ENCODE measurements at places on chromosomes 7 and 10. TPM values are rescaled to one million over a fixed set of nuclear protein-coding genes. Genes with fewer than 3 reads are reported as not detected.

GRCh38 chr7:65287023-65287422 lies 86.6 kb upstream of the ZNF92 start:
- no peak for DNase-seq

DNA sequence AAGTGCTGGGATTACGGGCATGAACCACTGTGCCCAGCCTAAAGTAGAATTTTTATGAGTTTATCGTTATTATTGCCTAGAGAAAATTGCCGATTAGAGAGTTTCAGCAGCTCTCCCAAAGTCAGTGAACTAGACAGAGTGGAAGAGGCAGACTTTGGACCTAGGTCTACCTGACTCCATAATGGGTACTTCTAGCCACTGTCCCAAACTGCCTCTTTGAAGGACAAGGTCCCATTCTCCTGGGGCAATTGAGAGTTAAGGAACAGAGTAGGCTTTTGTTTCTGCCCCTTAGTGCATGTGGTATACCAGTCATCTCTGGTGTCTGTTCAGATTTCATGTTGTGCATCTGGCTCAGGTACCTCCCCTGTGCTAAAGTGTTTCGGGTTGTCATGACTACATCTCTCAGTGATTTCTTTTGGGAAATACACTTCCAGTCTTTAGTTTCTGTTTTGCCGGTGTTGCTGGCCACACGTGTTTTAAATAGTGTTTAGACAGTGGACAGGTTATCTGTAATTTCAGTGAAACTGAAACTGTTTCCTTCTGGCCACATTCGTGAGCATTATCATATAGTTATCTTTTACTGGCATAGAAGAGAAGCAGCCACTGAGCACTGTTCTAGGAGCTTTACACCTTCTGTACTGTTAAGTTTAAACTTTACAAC lies 4.7 kb downstream of the TMEM236 start:
- no peak for DNase-seq

DNA sequence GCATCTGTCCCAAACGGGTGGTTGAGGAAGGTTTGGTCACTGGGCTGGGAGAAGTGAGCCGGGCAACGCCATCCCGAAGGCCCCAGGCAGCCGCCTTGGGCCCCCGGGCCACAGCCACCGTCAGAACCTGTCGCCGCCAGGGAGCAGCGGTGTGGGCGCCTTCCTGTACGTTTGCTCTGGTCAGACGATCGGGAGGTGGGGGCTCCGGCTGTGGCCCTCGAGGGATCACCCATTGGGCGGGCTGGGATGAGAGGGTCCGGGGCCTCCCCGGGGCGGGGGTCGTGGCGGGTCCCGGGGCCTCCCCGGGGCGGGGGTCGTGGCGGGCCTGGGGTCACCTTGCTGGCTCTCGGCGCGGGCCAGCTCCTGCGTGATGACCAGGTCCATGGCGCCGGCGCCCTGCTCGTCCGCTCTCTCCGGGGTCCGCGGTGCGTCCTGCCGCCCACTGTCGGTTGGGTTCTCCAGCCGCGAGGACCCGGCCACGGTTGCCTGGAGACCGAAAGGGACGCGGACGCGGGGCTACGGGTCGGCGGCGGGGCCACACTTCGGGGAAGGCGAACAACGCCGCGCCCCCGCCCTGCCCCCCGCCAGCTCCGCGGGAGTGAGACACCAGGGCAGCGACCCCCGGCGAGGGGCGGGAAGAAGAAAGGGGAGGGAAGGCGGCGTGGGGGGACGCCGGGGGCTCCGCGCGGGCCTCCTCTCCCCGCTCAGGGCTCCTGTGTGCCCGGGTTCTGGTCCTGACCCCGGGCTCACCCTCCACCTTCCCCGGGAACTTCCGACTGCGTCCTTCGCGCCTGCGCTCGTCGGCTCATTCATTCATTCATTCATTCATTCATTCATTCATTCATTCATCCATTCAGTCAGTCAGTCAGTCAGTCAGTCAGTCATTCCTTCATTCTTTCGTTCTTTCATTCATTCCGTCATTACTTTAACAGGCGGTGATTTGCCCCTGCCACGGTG lies at the start of gene CFAP46:
TSS of gene CFAP46 (minus strand) at position 470 of the 957 bp plus-strand sequence. CDS start at position 384, 86 bp downstream.
- DNase-seq = no peak

DNA sequence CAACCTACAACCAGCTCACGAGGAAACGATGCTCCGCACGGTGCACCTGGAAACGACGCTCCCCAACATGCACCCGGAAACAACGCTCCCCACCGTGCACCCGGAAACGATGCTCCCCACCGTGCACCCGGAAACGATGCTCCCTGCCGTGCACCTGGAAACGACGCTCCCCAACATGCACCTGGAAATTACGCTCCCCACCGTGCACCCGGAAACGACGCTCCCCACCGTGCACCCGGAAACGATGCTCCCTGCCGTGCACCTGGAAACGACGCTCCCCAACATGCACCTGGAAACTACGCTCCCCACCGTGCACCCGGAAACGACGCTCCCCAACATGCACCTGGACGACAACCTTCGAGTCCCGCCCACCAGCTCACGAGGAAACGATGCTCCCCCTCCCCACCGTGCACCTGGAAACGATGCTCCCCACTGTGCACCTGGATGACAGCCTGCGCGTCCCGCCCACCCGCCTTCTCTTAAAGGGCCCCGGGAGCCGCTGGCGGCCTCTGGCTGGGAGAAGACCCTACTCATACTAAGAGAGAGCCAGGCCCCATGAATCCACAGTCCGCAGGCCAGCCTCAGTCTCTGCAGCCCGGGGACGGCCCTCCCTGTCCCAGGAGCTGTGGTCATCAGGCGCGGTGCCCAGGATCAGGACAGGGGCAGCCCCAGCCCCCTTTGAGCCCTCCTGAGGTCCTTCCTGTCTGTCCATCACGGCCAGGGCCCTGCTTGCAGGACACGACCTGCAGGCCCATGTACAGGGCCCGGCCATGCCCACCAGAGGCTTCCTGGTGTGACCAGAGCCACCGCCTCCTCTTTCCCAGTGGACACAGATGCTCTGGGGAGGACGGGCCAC lies 98.3 kb downstream of the PDGFA start:
- DNase-seq = no peak

DNA sequence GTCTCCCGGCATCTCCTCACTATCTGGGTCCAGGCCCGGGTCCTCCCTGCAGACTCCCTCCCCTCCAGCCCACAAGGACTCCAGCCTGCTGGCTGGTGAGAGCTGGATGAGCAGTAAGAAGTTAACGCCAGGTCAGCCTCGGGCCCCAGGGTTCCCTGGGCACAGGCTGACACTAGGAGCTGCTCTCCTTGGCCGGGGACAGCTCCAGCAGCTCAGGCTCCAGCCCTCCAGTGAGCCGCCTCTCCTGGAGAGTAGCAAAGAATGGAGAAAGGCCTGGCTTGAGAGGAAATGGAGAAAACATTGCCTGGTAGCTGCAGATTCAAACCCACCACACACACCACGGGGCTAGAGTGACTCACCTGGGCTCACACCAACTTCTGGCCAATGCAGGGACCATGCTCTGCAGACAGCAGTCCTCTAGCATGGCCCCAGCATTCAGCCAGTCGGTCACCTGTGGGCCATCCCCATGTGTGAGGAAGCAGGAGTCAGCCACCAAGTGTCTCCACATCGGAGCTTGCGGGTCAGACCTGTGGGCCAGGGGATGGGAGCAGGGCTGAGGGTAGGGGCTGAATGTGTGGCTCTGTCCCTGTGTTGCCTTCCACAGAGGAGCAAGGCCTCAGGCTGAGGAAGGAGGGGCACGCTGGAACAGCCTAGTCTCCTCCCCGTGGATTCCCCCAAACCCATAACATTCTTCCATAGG lies 6.5 kb downstream of the SAP25 start:
- DNase-seq = no peak

DNA sequence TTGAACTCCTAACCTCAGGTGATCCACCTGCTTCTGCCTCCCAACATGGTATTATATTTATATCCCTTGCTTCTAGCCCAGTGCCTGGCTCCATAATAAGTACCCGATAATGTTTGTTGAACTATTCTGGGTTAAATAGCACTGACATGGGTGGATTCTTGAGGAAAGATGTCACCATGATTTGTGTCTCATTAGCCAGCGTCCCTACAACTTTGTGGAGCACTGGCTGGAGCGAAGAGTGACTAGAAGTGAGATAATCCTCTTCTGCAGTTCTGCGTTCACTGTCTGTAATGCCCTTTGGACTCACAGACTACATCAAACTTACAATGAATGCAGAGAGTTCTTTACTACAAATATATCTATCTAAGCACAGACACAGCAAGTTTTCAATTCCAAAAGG lies 16.9 kb upstream of the AKR1E2 start:
- no peak for DNase-seq

DNA sequence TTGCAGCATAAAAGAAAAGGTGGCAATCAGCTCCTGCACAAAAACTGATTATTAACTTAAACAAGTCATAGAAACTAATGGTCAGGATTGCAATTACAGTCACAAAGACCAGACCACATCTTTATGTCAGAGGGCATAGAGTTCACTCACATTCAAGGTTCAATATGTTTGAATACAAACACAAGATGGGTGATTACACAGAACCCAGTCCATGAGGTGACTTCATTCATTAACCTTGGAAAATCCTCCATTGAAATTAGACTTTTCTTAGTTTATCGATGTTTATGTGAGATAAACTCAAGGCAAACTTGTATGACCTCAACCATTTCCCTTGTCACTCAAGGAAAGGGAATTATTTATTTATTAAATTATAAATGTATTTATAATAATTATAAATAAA lies 388.6 kb upstream of the LRRTM3 start:
- DNase-seq = no peak

- DNase-seq = no peak
These were observed 25.6 kb upstream of the ZC3HAV1L start for GRCh38 chr7:139061416-139061815.

GRCh38 chr10:6239213-6239991 lies 36.7 kb downstream of the PFKFB3 start:
- no peak for DNase-seq

Gene MICALL2
- 16.4 TPM for total RNA-seq

Gene LDB3
- total RNA-seq = 3.2 TPM

Gene GOLGA7B
- total RNA-seq = 19.4 TPM

Gene TRIM50
- not detected for total RNA-seq

Gene TMEM176A
- 12.9 TPM for total RNA-seq

Gene AGR3
- 3.9 TPM for total RNA-seq

Gene TAS2R40
- total RNA-seq = not detected

Gene MGAM2
- total RNA-seq = 0.97 TPM

Gene RNF148
- not detected for total RNA-seq

Data from suprapubic skin (tissue), 4 donors.